Suprapubic skin (tissue), 4 donors: ENCODE measurements at places on chromosomes 12 and 14. TPM values are rescaled to one million over a fixed set of nuclear protein-coding genes. Genes with fewer than 3 reads are reported as not detected.

GRCh38 chr12:42104784-42105183, 39.9 kb downstream of the GXYLT1 start:
- H3K4me3 ChIP-seq, result no peak overlapping the region
- H3K36me3 ChIP-seq, result peaks cover 2% of the 10 kb centered on the region
- DNase-seq, result no peak

Gene SOX5
- 110 TPM for total RNA-seq

- no peaks in the 10 kb centered on the region for H3K36me3 ChIP-seq
- no peaks in the 10 kb centered on the region for H3K4me1 ChIP-seq
- no peak overlapping the region for H3K4me3 ChIP-seq
- H3K27ac ChIP-seq, result no peak overlapping the region
These were observed 601.5 kb downstream of the KCNH5 start for GRCh38 chr14:62443796-62444195.

GRCh38 chr12:89433634-89434033, 81.3 kb upstream of the DUSP6 start:
- no peaks in the 10 kb centered on the region for H3K36me3 ChIP-seq
- H3K4me3 ChIP-seq, result no peak overlapping the region
- DNase-seq, result no peak
- H3K4me1 ChIP-seq, result no peaks in the 10 kb centered on the region

DNA sequence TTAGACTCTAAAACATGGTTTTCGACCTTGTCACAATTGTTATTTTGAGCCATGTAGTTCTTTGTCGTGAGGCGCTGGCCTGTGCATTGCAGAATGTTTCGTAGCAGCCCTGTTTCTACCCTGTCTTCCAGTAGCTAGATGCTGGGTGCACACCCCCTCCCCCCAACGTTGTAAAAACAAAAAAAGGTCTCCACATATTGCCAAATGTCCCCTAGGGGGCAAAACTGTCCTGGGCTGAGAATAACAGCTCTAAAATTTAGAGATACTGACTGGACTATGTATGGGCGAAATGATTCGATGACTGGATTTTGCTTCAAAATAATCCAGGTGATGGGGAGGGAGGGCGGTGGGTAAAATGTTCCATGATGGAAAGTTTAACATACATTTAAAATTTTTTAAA, 126.1 kb upstream of the FUT8 start:
- no peak for DNase-seq
- H3K27ac ChIP-seq, result no peak overlapping the region
- no peak overlapping the region for H3K4me3 ChIP-seq
- H3K4me1 ChIP-seq, result peaks cover 15% of the 10 kb centered on the region
- no peaks in the 10 kb centered on the region for H3K36me3 ChIP-seq
- H3K27me3 ChIP-seq, result no peaks in the 10 kb centered on the region

Gene MAP3K9
- total RNA-seq, result 16.4 TPM

- DNase-seq, result no peak
- no peak overlapping the region for H3K4me3 ChIP-seq
- no peaks in the 10 kb centered on the region for H3K4me1 ChIP-seq
- no peaks in the 10 kb centered on the region for H3K27me3 ChIP-seq
- H3K36me3 ChIP-seq, result no peaks in the 10 kb centered on the region
- H3K27ac ChIP-seq, result no peak overlapping the region
These were observed 8.1 kb upstream of the PTGDR start for GRCh38 chr14:52259434-52259833.

Gene GYS2
- total RNA-seq, result not detected

GRCh38 chr12:823028-823698, 70.8 kb downstream of the WNK1 start:
- H3K36me3 ChIP-seq, result peaks cover 10% of the 10 kb centered on the region
- H3K27me3 ChIP-seq, result no peaks in the 10 kb centered on the region
- H3K4me3 ChIP-seq, result no peak overlapping the region

DNA sequence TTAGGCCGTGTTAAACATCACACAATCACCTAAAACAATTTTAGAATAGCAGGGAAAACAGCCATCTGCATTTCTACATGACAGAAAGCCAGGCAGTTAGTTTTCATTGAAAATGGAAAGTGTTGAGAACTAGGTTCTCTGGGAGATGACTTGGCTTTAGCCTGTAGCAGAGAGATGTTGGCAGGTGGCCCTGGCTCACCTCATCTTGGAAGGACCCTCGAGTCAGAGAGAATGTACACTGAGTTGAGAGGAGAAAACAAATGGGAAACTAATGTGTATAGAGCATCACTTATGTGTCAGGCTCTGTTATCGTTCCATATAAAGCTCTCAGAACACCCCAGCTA, 51.9 kb downstream of the SUSD6 start:
- peaks cover 89% of the 10 kb centered on the region for H3K4me1 ChIP-seq
- H3K4me3 ChIP-seq, result no peak overlapping the region
- no peaks in the 10 kb centered on the region for H3K36me3 ChIP-seq
- peak overlapping the region; percentile 68 for H3K27ac ChIP-seq
- H3K27me3 ChIP-seq, result no peaks in the 10 kb centered on the region

Gene GALNT16
- 4.6 TPM for total RNA-seq

Gene GALNT8
- total RNA-seq, result not detected
